ENCODE measurements at places on chromosomes 16 and 17. TPM values are rescaled to one million over a fixed set of nuclear protein-coding genes. Genes with fewer than 3 reads are reported as not detected.

The EVPL gene
- 8.2 TPM for total RNA-seq

The FAM171A2 gene
- 1.8 TPM for total RNA-seq

The VTN gene
- 108 TPM for total RNA-seq

The IRX3 gene
- 16.4 TPM for total RNA-seq

The TMEM98 gene
- 103 TPM for total RNA-seq

The ITGAD gene
- not detected for total RNA-seq

The CLEC3A gene
- total RNA-seq: not detected

The ARHGDIG gene
- not detected for total RNA-seq

The MSLN gene
- total RNA-seq: 0.72 TPM

The C1QTNF8 gene
- not detected for total RNA-seq

The SP2 gene
- total RNA-seq: 1.5 TPM

The ACSM2A gene
- total RNA-seq: 16.3 TPM

The PRM2 gene
- total RNA-seq: not detected

The GDPD1 gene
- total RNA-seq: 3.8 TPM
